8988T (cell line): ENCODE measurements at places on chromosomes 1 and 21.

GRCh38 chr1:207497941-207498340 is 2.0 kb downstream of the CR1 start:
- no peak for DNase-seq

- no peak for DNase-seq
These were observed 405.3 kb downstream of the RRAGC start for GRCh38 chr1:38454236-38454635.

- no peak for DNase-seq
These were observed 15.1 kb upstream of the CRB1 start for GRCh38 chr1:197252973-197253372.

GRCh38 chr1:24374891-24375786 is 38.4 kb downstream of the STPG1 start:
- DNase-seq: no peak

DNA sequence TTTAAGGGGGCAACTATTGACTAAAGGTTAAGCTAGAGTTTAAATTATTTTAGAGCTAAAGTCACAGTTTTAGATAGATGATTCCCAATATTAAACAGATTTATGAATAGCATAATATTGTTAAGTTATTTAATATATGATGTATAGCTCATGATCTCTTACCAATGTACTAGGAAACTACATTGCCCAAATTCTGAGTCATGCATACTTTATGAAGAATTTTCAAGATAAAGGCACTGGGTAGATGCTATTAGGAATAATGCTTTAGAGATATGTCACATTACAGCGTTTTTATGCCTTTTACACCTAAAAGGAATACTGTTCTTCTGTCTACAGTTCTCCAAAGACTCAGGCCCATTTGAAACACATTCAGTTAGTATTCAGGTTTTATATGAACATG is 215.1 kb downstream of the NCAM2 start:
- no peak for DNase-seq

DNA sequence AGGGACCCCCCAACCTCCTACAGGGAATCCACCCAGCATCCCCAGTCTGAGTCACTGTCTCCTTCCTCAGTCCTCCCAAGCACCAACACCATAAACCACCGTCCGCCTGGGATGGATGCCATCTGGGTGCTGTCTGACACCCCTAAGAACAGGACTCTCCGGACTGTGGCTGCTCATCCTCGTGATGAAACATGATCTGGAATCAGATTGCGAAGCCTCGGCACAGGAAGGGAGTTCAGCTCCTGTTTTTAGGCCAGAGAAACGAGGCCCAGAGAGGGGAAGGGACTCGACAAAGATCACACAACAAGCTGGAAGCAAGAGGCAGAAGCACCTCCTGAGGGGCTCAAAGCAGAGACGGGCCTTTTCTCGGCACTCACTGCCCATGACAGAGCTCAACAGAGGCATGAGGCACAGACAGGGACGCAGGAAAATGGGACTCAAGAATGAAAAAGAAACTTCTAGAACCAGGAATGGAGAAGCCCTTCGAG is 8.4 kb downstream of the KCNN3 start:
- no peak for DNase-seq

DNA sequence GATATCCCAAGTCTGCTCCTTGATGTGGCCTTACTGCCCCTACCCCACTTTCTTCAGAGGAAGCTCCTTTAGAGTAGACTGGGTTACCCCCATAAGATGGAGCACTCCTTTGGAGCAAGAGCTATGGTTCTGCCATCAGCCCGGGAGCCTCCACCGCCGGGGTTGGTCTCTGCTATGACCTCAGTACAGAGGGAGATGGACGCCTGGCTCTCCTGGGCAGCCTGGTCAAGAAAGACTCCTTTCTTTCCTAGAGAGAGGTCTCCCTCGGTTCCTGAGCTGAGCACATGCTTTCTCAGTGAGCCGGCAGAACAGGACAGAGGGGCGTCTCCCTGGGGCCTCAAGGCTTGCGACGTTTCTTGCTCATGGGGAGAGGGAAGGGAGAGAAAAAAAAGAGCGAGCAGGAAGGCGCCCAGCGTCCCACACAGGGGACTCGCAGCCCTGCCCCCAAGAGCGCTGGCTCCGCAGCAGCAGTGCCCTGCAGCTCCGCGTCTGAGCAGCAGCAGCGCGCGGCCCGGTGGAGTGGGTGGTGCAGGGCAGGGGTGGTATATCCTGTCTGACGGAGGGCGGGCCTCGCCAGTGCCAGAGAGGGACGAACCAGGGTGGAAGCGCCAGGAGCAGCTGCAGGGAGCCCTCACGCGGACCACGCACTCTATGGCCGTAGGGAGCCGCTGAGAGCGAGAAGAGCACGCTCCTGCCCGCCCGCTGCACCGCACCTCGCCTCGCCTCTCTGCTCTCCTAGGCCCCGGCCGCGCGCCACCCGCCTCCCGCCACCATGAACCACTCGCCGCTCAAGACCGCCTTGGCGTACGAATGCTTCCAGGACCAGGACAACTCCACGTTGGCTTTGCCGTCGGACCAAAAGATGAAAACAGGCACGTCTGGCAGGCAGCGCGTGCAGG is at the start of gene PKP1:
PKP1 (plus strand) TSS at position 576 of the 899 bp plus-strand sequence; CDS start at position 773, 197 bp downstream.
- DNase-seq: no peak

- DNase-seq: no peak
These were observed 4.6 kb upstream of the ATP13A2 start for GRCh38 chr1:17016317-17016661.
